ENCODE measurements at places on chromosomes 5 and 9.
A peak's percentile ranks its signal among the peaks of the same experiment; 100 is the strongest.

DNA sequence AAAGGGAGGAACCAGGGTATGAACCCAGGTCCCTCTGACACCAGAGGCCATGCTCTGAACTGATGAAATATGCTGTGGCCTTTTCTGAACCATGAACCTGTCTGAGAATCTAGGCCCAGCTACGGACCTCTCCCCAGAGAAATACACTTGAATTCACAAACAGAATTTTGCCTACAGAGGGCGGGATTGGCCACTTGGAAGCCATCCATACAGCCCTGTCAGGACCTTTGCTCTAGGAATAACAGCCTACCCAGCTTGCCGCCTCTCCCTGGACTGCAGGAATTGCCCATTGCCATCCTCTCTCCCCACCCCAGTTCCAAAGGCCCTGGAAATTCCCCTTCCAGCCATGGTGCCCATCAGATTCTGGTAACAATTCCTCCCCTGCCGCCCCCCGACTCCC is 26.6 kb downstream of the MORN5 start:
- H3K4me1 ChIP-seq: no peaks in the 10 kb centered on the region
- peak; percentile 18 for DNase-seq
- H3K4me3 ChIP-seq: no peak overlapping the region
- H3K27me3 ChIP-seq: peaks cover 27% of the 10 kb centered on the region
- H3K36me3 ChIP-seq: no peaks in the 10 kb centered on the region

DNA sequence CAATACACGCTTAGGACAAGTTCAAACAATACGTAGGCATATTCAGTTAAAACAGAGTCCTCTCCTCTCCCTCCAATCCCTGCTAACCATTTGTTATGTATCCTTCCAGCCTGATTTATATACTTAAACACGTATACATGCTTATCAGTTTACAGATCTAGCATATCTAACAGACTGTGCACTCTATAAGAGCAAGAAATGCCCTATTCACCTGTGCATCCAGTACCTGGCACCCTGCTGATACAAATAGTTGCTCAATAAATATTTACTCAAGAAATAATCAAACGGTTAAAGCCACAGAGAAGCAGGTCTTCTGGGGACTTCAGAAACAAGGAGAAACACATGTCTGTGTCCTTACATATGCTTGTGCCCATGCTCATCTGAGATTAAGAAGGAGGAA is 55.9 kb downstream of the MLLT3 start:
- H3K4me3 ChIP-seq: no peak overlapping the region
- H3K36me3 ChIP-seq: no peaks in the 10 kb centered on the region
- H3K27me3 ChIP-seq: no peaks in the 10 kb centered on the region
- H3K27ac ChIP-seq: no peak overlapping the region
- H3K4me1 ChIP-seq: peaks cover 17% of the 10 kb centered on the region

- no peaks in the 10 kb centered on the region for H3K27me3 ChIP-seq
- no peaks in the 10 kb centered on the region for H3K36me3 ChIP-seq
- H3K4me3 ChIP-seq: no peak overlapping the region
Measured at GRCh38 chr5:73306741-73307275, 133.8 kb downstream of the TMEM174 start.

DNA sequence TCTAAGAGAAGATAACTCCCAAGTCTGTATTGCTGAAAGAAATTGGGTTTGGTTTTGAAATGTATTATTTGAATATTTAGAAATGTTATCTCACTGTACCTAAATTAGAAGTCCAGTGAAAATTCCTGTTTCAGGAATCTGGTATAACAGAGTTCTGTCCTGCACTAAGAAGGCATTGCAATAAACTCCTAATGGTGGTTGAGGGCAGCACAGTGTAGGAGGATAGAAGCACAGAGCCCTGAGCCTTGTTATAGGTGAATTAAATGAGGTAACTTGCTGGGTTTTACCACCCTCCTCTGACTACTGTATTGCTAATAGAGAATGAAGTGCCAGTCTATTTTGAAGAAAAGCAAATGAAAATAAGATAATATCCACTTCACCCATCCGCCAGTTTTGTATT is 143.4 kb downstream of the CD180 start:
- H3K27me3 ChIP-seq: no peaks in the 10 kb centered on the region
- no peaks in the 10 kb centered on the region for H3K4me1 ChIP-seq
- DNase-seq: no peak

GRCh38 chr5:156543348-156544145 is 216.6 kb downstream of the SGCD start:
- H3K4me3 ChIP-seq: no peak overlapping the region
- H3K36me3 ChIP-seq: no peaks in the 10 kb centered on the region
- no peaks in the 10 kb centered on the region for H3K27me3 ChIP-seq
- no peak overlapping the region for H3K27ac ChIP-seq

DNA sequence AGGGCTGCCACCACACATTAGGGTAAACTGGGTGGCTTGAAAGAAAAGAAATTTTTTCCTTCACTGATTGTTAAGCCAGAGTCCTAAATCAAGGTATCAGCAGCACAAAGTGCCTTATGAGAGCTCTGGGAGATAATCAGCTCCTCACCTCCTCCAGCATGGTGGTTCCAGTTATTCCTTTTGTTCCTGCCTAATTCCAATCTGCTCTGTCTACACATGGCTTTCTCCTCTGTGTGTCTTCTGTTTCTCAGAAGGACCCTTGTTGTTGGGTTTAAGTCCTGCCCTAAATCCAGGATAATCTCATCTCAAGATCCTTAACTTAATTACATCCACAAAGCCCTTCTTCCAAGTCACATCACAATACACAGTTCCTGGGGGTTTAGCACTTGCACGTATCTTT is 1352.0 kb upstream of the CDH9 start:
- H3K36me3 ChIP-seq: no peaks in the 10 kb centered on the region
- H3K27ac ChIP-seq: no peak overlapping the region
- no peaks in the 10 kb centered on the region for H3K4me1 ChIP-seq
- DNase-seq: no peak
- no peak overlapping the region for H3K4me3 ChIP-seq

DNA sequence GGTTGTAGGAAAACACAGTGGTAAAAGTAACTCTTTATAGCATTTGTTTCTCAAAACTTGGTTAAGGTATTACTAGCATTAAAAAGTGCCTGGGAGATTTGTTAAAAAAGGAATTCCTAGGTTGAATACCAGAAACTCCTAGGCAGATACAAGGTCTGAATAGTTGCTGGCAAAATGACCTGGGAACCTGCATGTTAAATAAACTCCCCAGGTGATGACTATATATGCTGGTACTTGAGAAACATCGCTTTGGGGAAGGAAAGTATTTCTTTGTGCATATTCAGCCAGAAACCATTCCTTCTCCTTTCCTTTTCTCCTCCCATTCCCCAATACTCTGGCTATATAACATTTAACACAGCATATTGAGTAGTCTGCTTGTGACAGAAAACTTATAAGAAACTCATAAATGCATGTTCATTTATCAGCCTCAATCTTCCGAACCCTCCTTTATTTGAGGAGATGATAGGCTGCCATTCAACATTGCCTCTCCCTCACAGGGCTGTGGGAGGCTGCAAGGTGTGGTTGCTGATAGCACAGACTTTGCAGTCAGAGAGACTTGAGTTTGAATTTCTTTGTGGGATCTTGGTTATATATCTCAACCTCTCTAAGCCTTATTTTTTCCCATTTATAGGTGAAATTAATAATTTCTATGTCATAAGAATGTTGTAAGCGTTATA is 28.7 kb downstream of the PCSK1 start:
- no peak overlapping the region for H3K4me3 ChIP-seq
- H3K36me3 ChIP-seq: no peaks in the 10 kb centered on the region
- H3K27ac ChIP-seq: no peak overlapping the region
- no peaks in the 10 kb centered on the region for H3K27me3 ChIP-seq

DNA sequence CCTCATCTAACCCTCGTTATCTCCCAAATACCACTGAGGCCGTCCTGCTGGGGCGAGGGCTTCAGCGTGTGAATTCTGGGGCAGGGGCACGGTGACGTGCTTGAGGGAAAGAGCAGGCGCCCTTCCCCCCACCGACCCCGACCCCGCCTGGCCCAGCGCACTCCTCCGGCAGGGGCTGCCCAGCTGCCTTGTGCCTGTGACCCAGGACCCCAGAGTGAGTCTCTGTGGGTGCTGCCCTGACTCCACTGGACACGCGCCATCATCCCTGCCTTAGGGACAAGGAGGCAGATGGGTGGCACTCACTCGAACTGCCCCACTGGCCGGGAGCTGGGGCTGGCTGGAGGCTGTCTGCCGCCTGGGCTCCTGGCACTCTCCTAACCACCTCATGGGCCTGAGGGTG is 136.2 kb upstream of the LPCAT1 start:
- no peak overlapping the region for H3K27ac ChIP-seq
- H3K4me1 ChIP-seq: no peaks in the 10 kb centered on the region
- no peaks in the 10 kb centered on the region for H3K36me3 ChIP-seq

DNA sequence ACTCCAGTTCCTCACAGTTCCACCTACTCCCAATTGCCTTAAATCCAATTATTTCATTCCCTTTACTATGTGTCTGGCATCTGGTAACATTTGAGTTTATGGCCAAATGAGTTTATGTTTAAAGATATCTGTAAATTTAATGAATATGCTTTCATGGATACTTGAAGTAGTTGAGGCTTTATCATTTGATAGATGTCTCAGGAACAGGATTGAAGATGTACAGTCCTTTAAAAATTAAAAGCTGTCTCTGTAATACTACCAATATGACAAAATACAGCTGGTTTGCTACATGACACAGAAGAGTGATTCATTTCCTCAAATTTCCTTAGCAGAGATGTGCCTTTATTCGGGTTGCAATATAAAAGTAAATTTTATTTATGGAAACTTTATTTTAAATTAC is 2326.0 kb upstream of the ACO1 start:
- H3K27me3 ChIP-seq: no peaks in the 10 kb centered on the region
- no peak overlapping the region for H3K27ac ChIP-seq
- no peak for DNase-seq
- H3K4me3 ChIP-seq: no peak overlapping the region
- no peaks in the 10 kb centered on the region for H3K36me3 ChIP-seq

DNA sequence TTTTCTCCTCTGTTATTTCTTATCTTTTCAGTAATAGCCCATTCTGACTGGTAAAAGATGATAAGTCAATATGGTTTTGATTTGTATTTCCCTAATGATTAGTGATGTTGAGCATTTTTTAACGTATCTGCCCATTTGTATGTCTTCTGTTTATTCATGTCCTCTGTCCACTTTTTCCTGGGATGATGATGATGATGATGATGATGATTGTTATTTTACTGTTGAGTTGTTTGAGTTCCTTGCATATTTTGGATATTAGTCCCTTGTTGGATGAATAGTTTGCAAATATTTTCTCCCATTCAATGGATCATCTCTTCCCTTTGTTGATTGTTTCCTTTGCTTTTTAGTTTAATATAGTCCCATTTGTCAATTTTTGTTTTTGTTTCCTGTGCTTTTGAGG is 27.0 kb downstream of the UTP15 start:
- H3K27ac ChIP-seq: peak overlapping the region; percentile 23
- no peak overlapping the region for H3K4me3 ChIP-seq
- no peaks in the 10 kb centered on the region for H3K27me3 ChIP-seq
- no peaks in the 10 kb centered on the region for H3K36me3 ChIP-seq
- peaks cover 18% of the 10 kb centered on the region for H3K4me1 ChIP-seq
- DNase-seq: no peak

DNA sequence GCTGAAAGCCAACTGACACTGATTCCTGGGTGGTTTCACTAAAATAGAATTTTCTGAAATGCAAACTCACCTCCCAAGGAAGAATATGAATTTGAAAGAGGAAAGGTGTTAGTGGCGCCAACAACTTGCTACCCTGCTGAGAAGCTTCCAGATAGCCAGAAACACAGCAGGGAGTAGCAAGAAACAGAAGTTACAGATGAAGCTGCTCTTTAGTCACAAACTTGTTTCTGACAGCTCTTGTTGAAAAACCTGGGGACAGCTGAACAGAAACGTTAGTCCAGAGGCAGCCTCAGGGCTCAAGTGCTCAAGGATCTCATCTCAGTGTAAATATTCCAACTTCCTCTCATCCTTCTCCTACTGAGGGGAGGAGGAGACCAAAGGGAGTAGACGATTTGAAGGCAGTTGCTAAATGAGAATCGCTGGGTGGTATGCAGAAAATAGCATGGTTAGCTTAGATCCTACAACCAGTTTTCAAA is 184.1 kb downstream of the PDE4D start:
- H3K4me1 ChIP-seq: no peaks in the 10 kb centered on the region
- H3K36me3 ChIP-seq: no peaks in the 10 kb centered on the region
- no peaks in the 10 kb centered on the region for H3K27me3 ChIP-seq
- no peak for DNase-seq
- no peak overlapping the region for H3K27ac ChIP-seq
- H3K4me3 ChIP-seq: no peak overlapping the region

GRCh38 chr9:132806723-132807421 is 71.2 kb downstream of the AK8 start:
- no peak for DNase-seq
- no peak overlapping the region for H3K4me3 ChIP-seq
- H3K27me3 ChIP-seq: peaks cover 7% of the 10 kb centered on the region
- H3K27ac ChIP-seq: no peak overlapping the region

DNA sequence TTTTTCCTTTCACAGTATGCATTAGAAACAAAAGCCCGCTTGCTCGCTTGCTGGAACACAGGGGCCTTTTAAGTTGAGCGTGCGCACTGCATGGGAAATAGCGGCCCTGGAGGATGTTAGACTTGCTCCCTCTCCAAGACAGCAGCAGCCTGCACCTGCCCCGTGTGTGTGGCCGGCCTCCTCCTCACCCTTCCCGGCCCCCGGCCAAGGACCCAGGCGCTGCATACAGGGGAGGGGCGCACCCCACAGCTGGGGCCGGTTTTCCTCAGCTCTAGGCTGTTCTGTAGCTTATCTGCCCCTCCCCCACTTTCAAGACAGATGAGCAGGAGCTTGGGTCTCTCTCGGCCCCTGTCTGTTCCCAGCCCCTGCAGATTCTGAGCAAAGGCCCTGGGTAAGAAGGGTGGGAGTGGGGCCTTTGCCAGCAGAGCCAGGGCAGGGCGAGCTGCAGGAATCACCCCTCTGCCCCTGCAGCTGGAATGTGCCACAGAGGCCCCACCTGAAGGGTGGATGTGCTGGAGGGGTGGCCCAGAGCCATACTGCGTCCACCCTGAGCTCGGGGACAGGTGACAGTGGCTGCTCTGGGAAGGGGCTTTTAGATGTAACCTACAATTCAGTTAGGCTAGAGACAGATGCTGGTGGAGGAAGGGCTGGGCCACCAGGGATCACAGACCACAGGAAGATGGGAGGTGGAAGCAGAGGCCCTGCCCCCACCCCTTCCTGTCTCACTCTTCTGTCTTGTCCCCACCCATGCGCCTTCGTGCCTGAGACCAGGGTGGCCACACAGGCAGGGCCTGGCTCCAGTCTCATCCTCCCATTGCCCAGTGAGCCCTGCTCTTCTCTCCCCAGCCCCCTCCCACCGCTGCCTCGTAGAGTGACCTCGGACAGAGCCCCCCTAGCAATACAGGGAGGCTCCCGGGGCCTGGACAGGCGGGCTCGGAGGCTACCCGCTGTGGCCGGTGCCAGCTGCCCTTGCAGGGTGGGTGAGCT is 132.4 kb downstream of the DAB2IP start:
- no peaks in the 10 kb centered on the region for H3K27me3 ChIP-seq
- no peak overlapping the region for H3K27ac ChIP-seq
- no peaks in the 10 kb centered on the region for H3K4me1 ChIP-seq
- no peaks in the 10 kb centered on the region for H3K36me3 ChIP-seq
- peak; percentile 60 for DNase-seq
- H3K4me3 ChIP-seq: no peak overlapping the region

All from osteoblast (primary cell).